ENCODE measurements at places on chromosomes 3 and 15.

DNA sequence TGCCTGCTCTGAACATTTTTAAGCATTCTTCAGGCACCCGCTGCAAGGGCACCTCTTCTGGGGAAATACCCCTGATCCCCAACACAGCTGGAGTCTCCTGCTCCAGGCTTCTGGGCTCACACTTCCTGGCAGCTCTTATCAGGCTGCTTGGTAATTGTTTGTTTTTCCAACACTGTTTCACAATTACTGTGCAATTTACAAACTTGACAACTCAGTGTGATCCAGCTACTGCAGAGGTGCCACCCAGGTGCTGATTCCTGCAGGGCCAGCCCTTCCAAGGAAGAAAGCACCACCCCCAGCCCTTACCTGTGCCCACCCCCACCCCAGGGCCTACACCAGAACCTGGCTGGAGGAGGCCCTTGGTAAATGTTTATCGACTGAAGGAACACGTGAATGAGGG, 66.5 kb downstream of the MAGEF1 start:
- DNase-seq = no peak

GRCh38 chr3:176946202-176946601, 251.1 kb downstream of the TBL1XR1 start:
- DNase-seq = no peak

DNA sequence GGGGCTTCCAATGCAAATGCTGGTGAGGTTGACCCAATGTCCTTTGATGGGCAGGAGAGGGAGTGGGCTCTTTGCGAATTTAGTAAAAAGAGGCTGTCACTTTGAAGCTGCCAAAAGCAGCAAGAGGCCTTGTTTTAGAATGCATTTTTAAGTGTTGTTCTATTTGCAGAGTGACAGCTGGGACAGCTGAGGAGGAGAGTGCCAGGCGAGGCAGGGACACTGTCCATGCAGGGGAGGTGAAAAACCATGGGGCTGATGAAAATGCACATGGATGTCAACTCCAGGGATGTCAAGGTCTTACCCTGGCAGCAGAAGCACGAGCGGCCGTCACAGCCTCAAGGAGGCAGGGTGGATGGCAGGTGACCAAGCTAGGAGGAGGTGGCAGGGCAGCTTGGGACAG, 279.8 kb downstream of the ADAMTS17 start:
- DNase-seq = no peak

DNA sequence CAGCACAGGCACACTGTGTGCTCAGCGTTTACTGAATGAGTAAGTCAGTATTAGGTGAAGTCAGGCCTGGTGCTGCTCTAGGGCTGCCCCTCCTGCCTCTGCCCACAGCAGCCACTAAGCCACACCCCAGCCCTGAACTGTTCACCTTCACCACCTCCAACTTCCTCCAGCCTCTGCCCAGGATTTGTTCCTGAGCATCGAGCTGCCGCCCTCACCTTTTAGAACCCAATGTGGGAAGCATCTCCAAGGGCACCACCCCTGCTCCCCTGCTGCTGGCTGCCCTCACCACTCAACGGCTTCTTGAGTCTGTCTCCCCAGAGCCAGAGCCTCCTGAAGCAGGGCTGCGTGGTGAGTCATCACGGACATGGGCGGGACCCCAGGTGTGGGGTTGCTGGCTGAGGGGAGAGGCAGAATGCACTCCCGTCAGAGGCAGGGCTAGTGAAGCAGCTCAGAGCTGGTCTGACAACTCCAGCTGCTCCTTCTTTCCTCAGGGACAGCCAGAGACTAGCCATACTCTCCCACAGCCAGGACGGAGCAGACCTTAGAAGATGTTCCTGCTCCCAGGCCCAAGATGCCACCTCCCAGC, 5.8 kb downstream of the HYAL2 start:
- peak; percentile 68 for DNase-seq

- no peak for DNase-seq
Measured at GRCh38 chr3:88632226-88632625, 475.2 kb upstream of the EPHA3 start.

DNA sequence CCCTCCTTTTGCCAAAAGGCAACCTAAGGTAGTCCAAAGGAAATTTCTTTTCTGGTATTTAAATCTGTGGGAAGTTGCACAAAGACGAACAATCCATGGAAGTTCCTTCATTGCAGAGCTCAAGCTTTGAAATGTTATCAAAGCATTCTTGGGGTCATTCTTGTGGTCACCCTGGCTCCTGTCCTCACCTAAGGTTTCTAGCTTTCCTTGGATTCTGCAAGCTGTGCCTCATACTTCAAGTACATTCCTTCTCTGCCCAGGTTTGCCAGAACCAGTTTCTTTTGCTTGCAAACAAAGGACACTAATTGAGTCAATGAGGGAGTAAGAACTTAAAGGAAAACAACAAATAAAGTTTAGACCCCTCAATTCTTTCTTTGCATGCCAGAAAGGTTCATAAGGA, 329.8 kb upstream of the PDZRN3 start:
- no peak for DNase-seq

Measured in activated naive CD4-positive, alpha-beta T cell treated with anti-CD3 and anti-CD28 coated beads, Interleukin-2, amount 10 ng/mL, durations not matched to agents 7 days and 5 days (primary cell).